ENCODE measurements at places on chromosomes 6 and 20.
A peak's percentile ranks its signal among the peaks of the same experiment; 100 is the strongest.

DNA sequence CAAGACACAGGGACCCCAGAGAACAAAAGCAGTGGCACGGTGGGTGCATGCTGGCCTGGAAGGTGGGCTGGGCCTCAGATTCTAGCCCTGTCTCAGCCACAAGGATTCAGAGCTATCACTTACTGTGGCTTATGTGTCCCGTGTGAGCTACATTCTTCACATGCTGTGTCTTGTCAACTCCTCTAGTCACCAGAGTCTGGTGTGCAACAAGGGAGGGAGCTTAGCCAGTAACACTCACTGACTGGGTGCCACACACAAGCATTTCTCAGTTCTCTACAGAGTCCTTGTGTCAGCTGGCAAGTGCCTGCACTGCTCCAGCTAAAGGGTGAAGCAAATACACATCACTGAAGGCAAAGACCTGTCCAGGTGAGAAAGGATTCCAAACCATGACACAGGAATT lies 186.9 kb upstream of the CDYL start:
- DNase-seq, result no peak

DNA sequence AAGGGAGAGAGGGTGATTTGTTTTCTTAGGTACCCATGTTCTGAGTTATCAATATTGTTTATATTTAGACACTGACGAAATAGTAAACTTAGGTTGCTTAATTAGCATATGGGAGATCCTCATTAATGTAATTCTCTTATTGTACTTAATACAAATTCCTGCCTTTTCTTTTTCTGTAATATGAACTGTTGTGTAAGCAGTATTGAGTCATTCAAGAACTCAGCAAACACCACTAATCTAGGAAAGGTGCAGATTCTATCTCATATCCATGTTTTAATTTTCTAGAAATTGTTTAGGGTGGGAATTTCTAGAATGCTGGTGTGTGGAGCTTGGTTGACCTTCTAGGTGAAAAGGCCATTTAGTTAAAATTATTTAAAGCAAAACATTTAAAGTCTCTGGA lies 216.0 kb downstream of the ZFAND3 start:
- no peak for DNase-seq

DNA sequence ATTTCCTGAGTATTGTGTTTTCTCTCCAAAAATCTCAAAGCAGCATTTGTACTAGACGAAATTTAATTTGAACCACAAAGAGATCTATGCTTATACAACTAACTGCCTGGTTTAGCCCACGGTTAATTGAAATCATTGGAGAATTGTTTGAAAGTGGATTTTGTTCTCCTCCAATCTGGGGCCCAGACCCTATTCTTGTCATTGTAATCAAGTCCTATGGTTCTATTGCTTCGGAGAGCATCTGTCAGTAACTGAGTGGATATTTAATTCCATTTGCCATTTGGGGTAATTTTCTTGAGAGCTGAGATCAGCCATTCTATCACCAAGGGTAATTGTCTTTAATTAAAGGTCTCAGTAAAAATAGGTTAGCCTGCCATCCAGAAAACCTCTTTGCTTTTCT lies 117.0 kb upstream of the KCNG1 start:
- no peak for DNase-seq

- no peak for DNase-seq
Observed at GRCh38 chr6:154213782-154214181, 142.8 kb downstream of the IPCEF1 start.

DNA sequence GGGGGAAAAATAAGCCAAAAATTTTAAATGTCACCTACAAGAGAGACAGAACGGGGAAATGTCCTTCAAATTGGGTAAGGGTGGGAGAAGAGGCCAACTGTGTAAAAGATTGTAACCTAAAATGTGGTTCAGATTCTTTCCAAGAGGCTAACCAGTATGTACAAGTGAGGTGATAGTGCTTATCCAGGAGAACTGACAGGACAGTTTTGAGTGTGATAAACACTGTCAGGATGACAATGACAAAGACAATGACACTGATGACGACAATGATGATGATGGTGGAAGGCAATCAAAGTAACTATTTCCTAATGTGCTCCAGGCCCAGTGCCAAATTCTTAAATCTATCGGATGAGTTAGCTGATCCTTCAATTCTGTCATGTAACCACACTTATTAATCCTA lies 57.3 kb downstream of the TASP1 start:
- DNase-seq, result no peak

DNA sequence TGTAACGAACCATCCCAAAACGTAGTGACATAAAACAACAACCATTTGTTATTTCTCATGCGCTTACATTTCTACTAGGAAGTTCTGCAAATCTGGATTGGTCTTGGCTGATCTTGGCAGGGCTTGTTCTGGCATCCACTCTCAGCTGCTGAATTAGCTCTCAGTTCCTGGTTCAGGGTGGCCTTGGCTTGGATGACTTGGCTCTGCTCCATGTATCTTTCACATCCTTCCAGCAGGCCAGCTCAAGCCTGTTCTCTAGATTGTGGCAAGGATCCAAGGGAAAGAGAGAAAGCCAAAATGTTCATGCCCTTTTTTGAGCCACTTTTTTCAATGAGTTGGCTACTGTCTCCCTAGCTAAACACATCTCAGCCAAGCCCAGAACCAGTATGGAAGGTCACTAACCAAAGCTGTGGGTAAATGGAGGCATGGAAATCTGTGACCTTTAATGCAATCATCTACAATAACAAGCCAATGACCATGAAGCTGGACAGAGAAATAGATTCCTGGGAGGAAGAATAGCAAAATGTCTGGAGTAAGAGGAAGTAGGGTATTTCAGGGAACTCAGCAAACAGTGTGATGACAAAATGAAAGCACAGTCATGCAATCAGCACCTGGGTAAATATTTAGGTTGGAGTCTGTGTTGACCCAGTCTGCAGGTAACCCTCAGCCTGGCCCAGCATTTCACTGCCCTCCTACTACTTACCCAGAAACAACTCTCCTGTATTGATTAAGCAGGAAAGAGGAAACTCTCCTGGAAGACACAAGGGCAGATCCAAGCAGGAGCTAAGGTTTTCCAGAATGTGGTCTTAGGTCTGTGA lies 32.7 kb upstream of the SNAP25 start:
- no peak for DNase-seq

- DNase-seq, result peak; percentile 60
Observed at GRCh38 chr6:912871-913835, 220.2 kb upstream of the EXOC2 start.

DNA sequence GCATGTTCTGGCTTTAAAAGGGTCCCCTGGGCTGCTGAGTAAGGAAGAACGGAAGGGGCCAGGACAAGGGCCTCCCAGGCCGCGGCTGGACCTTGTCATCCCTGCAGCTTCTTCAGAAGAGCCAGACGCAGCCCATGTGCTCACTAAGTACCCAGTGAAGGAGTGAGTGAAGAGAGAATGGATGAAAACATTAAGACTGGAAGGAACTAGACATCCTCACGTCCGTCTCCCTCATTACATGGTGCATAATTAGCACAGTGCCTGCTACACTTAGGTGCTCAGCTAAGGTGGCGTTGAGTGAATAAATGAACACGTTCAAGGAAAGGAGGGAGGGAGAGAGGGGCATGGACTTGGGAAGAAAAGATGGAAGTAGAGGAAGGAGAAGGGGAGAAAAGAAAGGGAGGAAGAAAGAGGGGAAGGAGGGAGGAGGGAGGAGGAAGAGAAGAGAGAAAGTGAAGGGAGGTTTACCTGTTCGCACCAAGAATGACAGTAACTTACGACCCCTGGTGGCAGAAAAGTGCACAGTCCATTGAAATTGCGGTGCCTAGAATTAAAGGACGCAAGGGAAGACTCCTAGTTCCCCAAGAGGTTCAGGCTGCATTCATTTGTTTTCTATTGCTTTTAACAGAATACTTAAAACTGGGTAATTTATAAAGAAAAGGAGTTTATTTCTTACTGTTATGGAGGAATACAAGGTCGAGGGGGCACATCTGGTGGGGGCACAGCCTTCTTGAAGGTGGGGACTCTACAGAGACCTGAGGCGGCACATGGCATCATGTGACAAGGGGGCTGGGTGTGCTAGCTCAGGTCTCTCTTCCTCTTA lies 8.0 kb downstream of the TP53RK start:
- DNase-seq, result peak; percentile 77

DNA sequence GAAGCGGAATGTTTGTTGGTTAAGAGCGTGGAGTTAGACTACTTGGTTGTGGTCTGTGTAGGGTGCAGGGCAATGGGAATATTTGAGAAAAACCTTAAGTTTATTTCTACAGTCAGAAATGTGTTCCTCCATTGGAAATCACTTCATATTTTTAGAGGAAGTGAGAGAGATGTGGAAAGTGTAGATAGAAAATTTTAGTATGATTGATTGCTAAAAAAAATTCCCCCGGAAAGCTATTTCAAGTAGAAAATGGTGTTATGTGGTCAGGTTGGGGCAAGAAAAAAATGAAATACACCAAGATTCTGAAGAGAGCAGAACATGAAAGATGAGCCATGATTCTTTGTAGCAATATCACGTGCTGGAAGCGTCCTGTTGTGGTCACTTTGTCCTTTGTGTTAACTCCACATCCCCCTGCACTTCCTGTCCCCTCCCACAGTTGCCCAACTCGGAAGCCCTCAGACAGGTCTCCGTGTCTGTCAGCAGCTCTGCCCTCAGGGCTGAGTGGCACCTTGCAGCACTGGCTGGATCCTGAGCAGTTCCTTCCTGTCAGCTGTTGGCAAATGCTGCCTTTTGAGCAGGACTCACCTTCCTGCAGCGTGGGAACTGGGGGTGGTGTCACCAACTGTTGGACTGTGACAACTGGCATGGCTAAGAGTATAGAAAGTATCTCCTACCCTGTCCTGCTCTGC lies 137.5 kb upstream of the SLC24A3 start:
- DNase-seq, result no peak

DNA sequence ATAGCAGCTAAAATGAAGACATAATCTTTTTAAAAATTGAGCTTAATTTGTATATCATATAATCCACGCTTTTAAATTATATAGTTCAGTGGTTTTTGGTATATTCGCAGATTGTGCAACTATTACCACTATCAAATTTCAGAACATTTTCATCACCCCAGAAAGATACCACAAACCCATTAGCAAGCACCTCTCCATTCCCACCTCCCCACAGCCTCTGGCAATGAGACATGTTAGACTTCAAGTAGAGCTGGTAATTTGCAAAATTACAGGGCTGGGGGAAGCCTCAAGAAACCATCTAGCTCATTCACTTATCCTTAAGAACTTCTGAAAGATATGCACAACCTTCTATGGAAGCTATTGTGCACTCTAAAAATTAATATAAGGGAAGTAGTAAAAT lies 37.2 kb downstream of the TRMT6 start:
- no peak for DNase-seq
